Cortex of kidney (tissue), 1 donor: ENCODE measurements at places on chromosomes 7 and 10.

GRCh38 chr7:36677769-36678437 lies 46.4 kb downstream of the AOAH start:
- DNase-seq: no peak

DNA sequence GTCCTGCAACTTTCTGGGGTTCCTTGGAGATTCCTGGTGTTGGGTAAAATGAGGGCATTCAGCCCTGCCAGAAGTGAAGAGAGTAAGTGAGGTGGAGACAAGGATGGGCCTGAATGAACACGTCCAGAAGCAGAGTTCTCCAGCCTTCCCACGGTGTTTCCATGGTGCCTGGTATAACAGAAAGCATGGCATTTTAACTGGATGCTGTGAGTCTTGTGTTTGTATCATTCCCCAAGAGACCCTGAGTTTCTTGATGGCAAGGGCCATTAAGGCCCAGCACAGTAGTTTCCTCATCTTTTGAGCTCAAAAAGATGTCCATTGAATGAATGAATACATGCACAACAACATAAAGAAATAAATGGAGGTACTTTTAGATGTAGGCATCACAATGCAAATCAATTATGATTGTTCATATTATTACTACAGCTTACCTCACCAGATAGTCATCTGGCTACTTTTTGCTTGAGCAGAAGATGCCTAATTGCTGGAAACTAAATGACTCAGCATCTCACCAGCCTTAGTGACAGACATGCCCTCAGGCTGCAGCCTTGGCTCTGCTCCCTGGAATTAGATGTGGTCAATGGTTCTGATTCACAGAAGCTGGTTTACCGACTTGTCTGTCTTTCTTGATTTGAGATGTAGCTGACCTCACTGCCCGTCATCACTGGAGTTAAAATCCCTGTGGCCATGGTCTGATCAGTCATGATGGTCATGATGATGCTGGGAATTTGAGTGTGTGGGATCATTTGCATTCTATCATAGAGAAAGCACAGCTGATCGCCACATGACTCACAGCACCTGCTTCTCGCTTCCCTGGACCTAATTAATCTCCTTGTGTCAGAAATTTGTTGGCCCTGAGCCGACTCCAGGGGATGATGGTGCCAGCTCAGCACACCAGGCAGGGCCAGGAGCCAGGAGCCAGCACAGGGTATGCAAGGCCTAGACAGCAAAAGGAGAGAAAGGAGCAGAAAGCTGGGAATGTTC lies 83.9 kb downstream of the CXCL12 start:
- no peak for DNase-seq

DNA sequence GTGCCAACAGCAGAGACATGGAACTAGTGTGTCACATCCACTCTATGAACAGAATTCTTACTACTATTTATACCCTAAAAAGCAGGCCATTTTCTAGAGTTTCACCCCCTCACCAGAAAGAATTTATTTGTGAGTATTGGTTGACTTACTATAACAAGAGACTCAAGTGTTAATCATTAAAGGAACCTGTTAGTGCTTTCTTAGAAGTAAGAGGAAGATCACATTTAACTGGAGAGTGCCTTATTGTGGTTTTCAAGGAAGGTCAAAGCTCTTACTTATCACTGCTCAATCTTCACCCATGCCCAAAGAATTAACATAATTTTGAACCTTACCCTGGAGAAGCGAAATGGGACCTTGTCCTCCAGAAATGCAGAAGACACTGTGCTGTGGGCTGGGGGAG lies 169.3 kb upstream of the PRSS1 start:
- no peak for DNase-seq

DNA sequence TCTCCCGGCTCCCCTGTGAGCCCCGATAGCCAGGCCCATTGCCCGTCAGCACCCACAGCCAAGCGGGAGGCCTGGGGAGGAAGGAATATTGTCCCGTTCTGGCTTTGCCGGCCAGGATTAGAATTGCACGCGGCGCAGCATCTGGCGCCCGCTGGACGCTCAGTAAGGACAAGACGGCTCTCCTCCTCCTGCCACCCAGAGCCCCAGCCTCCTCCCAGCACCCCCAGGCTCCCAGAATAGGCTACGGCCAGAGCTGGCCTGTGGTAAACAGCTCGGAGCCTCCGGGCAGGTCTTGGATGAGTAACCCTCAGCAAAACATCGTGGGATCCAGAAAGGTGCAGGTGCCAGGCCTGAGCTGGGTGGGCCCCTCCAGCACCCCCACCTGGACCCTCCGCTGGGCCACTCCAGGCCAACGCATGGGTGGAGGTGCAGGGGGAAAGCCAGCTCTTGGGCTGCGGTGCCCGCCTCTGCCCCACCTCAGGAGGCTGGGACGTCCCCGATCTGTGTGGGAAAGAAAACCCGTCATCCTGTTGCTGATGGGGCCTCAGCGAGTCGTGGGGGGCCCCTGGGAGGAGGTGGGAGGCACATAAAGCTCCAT lies 5.8 kb upstream of the FAM20C start:
- DNase-seq: no peak

DNA sequence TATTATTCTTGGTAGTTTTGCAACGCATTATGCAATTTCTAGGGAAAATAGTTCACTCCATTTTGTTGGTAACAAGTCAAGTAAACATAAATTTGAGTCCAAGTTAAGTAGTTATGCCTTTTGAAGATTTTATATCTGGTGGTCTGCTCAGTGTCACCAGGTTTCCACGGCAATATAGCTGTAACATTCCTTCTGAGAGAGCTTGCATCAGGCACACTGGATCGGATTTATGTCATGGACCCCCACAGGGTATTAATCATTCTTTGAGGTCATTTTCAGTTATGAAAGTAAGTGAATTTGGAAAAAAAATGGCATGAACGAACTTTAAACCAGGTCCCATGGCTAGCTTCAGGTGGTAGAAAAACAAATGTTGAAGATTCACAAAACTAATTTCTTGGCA lies 136.3 kb downstream of the POLR1F start:
- no peak for DNase-seq

DNA sequence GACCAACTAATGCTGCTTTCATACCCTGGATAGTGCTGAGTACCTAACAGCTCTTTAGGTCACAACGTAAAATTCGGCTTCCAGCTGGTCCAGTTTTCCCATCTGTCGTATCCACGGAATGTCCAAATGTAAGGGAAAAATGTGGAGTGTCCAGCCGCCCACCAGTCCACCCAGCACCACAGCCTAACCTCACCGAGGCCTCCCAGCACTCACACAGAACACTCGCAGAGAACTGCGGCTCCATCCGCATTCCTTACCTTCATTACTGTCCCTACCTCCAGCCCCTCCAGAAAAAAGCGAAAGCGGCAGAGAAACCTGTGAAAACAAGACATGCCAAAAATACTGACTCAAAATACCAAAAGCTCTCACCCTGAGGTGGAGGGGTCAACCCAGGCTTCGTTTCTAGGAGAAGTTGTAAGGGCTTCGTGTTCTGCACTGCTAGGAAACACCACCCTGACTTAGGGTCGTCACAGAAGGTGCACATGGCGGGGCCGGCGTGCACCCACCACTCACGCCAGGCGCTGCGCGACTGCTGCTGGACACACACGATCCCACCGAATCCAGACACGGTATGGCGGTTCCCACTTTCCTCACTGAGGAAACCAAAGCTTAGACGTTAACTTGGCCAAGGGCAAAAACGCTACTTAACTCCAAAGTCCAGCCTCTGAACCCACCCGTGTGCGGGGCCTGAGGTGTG lies 73.9 kb downstream of the AMZ1 start:
- no peak for DNase-seq

DNA sequence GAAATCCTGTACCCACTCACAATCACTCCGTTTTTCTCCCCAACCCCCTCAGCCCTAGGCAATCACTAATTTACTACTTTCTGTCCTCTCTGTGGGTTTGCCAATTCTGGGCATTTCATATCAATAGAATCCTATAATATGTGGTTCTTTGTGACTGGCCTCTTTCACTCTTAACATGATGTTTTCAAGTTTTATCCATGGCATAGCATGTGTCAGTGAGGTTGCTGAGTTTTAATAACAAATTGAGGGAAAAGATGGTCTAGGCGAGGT lies 11.9 kb downstream of the PLAU start:
- DNase-seq: no peak

GRCh38 chr7:116932566-116932965 lies 20.7 kb upstream of the ST7 start:
- no peak for DNase-seq

DNA sequence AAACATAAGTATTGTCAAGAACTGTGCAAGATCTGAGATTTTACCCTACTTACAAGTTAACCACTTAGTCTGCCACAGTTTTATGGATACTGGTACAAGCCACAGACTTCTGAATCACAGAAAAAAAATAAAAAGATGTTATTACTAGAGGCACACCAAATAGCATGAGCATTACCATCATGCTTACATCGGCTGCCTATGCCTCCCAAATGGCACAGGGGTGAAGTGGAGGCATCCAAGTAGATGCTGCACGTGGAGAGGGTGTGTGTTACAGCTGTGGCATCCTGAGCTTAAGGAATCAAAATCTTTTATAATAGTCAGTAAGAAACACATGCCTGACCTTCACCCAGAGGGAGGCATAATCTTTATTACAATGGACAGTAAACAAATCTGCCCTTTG lies 207.8 kb downstream of the TFEC start:
- no peak for DNase-seq

DNA sequence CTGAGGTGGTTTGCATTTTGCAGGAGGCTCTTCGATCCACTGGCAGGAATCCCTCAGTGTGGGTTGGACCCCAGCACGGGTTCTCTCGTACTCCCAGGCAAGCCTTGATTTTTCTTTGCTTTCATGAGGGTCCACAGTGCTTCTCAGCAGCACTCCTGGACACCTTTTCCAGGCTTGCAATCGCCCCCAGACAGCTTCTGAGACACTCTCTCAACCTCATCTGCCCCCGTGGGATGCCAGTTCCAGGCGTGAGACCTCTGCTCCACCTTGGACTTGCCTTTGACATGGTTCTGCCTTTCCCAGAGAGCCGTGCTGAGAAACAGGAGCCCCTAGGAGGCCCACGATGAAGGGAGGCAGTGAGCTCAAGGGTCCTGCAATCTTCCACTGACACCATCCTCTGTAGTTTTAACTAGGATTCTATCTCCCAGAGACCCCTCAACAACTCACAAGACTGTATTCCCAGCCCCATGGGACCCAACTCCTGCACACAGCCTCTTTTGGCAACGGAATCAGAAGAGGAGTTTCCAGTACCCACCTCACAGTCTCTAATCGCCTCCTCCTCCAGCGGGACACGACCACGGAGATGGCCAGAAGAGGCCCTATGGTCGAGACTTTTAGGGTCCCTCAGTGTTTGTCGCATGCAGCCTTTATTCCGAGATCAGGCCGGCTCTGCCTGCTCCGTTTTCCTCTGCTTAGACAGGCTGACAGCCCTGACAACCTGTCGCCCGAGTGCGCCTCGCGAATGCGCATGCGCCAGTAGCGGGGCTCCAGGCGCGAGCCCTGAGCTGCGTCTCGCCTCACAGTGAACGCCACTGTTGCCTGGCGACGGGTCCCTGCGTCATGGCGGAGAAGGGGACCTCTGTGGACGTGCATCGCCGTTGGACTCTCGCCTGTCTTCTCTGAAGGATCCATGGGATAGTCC lies 26.0 kb upstream of the ZNF273 start:
- no peak for DNase-seq

- DNase-seq: no peak
These were observed 23.8 kb downstream of the WBP1L start for GRCh38 chr10:102767428-102768160.

- no peak for DNase-seq
These were observed 974.6 kb upstream of the CELF2 start for GRCh38 chr10:10043083-10043482.

DNA sequence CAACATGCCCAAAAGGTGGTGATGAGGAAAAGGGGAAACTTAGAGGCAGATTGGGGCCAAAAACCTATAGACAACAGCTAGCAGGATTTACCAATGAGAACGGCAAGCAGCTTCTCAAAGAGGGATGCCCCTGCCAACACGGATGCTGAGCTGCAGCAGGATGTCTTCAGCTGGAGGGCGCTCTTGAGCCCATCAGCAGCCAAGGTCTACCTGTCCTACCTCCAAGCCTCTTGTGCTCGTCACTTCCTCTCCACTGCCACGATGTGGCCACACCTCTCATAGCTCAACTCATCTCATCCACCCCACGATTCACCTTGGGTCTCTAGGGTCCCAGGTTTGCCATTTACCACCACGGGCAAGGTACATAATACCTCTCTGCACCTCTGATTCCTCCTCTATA lies 36.5 kb downstream of the DLG5 start:
- DNase-seq: no peak

DNA sequence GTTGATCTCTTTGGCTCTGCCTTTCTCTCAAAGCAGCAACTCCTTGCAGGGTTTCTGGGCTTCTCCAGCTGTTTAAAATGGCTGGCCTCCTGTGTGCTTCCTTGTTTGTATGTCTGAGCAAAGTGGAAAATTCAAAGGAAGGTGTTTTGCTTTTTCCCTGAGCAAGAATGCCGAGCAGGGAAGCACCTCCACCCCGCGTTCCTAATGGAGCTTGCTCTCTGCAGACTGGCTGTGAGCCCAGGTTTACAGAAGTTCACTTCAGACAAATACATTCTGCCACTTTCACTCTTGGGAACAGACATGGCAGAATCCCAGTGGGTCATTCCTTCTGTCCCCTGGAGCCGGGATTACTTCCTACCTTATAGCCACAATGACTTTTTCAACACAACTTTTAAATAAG lies 181.8 kb upstream of the AGK start:
- no peak for DNase-seq

GRCh38 chr10:117762819-117763172 lies 220.2 kb downstream of the EMX2 start:
- DNase-seq: no peak

GRCh38 chr7:44587843-44588711 lies 6.0 kb upstream of the TMED4 start:
- no peak for DNase-seq

- DNase-seq: no peak
These were observed 47.2 kb downstream of the DNAJC12 start for GRCh38 chr10:67790534-67791408.

DNA sequence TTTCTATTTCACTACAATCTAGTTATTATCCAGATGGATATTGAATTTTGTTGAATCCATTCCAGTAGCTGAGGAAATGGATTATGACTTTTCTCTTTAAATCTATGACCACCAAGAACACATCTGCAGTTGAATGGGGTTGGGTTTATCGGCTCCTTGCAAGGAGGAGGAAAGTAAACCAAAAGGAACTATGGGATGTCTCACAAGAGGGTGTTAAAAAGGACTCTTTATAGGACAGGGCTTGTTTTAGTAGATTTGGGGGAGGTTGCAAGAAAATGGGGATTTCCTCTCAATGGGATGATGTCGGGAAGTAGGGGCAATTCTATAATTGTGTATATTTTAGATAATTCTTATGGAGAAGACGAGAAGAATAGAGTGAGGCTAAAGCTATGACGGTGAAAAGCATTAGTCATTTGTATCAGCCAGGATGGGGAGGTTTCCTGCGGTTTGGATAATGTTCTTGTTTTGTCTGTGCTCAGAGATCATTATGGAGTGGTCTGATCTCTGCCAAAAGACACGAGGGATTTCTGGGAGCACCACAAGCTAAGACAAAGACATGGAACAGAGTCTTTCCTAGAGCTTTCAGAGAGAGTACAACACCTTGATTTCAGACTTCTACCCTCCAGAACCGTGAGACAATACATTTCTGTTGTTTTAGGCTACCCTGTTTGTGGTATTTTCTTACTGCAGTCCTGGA lies 5.3 kb upstream of the LRRC61 start:
- DNase-seq: no peak

GRCh38 chr10:92742331-92743228 lies 52.8 kb downstream of the HHEX start:
- no peak for DNase-seq

- no peak for DNase-seq
These were observed 45.9 kb downstream of the SVIL start for GRCh38 chr10:29588629-29589421.
